ENCODE measurements at places on chromosomes 1 and 21. TPM values are rescaled to one million over a fixed set of nuclear protein-coding genes. Genes with fewer than 3 reads are reported as not detected.

DNA sequence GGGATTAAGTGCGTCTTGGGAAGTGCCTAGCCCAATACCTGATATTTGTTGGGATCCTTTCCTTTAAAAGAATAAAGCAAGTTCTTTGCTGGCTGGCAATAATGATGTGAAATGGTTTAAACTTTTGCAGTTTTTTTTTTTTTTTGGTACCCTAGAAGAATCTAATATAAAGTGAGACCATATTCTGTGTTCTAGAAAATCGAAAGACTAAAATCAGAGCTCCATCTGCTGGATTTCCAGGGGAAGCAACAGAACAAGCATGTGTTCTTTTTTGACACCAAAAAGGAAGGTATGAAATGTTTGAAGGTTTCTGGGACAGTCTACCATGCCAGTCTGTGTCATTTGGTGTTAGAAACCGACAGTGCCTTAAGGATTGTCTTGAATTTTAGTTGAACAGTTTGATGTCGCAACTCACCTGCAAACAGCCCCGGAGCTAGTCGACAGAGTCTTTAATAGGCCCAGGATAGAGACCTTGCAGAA lies 6.4 kb downstream of the UTP11 start:
- H3K27ac ChIP-seq = no peak overlapping the region
- no peak for DNase-seq
- H3K27me3 ChIP-seq = no peaks in the 10 kb centered on the region

DNA sequence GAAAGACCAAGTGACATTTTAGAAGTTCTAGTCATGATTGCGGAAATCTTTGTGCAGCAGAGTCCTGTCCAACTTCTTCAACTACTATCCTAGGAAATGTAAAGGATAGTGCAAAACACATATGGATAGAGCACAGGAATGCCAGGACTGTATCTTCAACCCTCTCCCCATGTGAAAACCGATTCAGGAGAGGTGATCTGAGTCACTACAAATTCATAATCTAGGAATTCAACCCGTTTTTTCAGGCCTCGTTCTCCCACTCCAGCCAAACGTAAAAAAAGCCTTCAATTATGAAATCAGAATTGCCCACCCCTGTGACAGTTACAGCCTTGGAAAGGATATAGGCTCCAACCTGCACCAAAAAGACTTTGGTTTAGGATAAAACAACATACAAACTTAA lies 52.9 kb upstream of the RGS1 start:
- DNase-seq = no peak
- no peak overlapping the region for H3K4me3 ChIP-seq
- no peaks in the 10 kb centered on the region for H3K27me3 ChIP-seq

DNA sequence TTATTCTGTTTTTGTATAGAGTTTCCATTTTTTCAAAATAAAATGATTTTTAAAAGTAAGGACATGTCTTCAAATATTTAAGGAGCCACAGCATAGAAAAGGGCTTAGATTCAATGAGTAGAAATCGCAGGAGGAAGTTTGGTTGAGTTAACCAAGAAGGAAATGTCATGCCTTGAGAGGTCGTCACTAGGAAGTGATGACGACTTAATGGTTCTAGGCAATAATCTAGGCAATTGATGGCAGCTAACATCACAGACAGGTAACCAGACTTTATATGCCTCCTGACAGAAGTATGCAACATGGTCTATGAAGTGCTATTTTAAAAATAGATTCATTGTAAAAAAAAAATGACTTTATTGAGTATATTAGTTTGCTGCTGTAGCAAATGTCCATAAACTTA lies 32.1 kb upstream of the TP53BP2 start:
- DNase-seq = no peak
- no peaks in the 10 kb centered on the region for H3K4me1 ChIP-seq
- no peaks in the 10 kb centered on the region for H3K36me3 ChIP-seq

DNA sequence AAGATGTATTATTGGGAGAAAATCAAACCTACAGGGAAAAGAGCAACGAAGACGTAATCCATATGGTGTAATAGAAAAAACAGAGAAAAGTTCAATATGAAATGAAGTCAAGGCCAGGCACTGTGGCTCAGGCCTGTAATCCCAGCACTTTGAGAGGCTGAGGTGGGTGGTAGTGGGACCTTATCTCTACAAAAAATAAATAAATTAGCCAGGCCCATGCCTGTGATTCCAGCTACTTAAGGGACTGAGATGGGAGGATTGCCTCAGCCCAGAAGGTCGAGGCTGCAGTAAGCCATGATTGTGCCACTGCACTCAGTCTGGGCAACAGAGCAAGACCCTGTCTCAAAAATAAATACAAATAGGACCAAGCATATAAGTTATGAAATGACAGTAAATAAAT lies 11.4 kb downstream of the DESI2 start:
- H3K27me3 ChIP-seq = no peaks in the 10 kb centered on the region
- no peaks in the 10 kb centered on the region for H3K36me3 ChIP-seq
- H3K4me3 ChIP-seq = no peak overlapping the region

DNA sequence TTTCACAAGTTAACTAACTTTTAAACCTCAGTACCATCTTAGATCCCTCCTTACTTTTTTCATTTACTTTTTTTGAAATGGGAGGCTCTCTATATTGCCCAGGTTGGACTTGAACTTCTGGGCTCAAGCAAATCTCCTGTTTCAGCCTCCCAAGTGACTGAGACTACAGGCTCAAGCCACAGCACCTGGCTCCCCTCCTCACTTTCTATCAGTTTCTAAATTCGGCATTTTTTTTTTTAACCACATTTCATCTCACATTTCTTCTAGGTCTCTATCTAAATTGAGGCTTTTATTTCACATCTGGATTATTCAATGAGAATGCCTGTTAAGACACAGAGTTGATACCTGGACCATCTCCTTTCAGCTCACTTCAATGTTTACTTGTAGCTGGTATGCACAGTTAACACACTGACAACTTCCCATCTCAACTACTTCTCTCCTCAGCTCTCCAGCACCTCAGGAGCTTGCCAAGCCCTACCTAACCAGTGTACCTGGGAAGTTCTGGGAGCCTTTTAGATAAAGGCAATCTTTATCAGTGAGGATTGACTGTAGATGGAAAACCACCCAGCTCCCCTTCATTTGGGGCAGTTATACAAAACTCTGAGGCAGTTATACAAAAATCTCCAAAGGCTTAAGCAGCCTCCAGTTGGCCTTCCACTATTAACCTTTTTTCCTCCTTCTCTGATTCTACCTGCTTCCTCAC lies 3.4 kb downstream of the USP33 start:
- H3K4me3 ChIP-seq = no peak overlapping the region
- no peaks in the 10 kb centered on the region for H3K36me3 ChIP-seq
- H3K27me3 ChIP-seq = no peaks in the 10 kb centered on the region
- peaks cover 24% of the 10 kb centered on the region for H3K4me1 ChIP-seq
- DNase-seq = no peak
- no peak overlapping the region for H3K27ac ChIP-seq

DNA sequence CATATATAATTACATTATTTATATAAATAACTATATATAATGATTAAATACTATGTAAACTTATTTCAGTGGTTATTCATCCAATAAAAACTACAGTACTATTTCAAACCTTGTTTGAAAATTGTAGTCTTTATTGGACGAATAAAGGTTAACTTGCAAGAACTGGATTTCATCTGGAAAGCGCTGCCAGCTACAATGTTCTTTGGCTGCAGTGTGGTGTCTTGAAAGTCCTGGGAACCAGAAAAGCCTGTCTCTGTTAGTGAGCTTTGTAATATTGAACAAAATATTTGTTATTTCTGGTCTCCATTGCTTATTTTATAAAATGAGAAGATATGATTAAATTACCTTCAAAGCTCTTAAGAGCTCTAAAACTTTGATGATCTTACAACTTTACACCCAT lies 763.6 kb downstream of the ADGRL2 start:
- no peaks in the 10 kb centered on the region for H3K27me3 ChIP-seq
- no peaks in the 10 kb centered on the region for H3K4me1 ChIP-seq

DNA sequence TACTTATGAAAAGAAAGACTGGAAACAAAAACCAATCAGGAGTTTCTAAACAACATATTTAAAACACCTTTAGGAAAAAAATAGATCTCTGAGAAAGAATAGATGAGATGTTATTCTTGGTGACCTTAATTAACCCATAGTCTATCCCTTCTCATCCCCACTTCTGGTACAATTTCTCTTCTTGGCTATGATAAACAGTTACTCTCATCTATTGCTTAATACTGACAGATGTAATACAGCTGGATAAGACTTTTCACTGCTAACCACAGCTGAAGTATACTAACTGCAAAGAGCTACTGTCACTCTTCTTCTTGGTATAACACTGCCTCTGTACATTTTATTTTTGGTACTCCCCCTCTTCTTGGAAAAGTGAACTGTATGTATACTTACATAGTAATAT lies 15.2 kb downstream of the EXTL2 start:
- no peaks in the 10 kb centered on the region for H3K27me3 ChIP-seq
- DNase-seq = no peak
- H3K36me3 ChIP-seq = no peaks in the 10 kb centered on the region

DNA sequence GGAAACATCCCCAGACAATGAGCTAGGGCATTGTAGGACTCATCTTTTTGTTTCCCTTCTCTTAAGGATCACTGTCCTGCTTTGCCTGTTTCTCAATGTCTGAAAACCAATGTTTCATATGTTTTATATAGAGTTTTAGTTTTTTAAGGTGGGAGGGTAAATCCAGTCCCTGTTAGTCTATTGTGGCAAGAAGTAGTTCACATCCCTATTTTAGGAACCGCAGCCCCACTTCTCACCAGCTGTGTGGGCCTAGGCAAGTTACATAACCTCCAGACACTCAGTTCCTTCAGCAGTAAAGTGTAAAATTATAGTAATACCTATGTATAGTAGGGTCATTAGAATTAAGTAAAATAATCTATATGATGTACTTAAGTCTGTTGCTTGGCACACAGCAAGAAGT lies 105.8 kb upstream of the WLS start:
- no peaks in the 10 kb centered on the region for H3K27me3 ChIP-seq
- no peak overlapping the region for H3K27ac ChIP-seq
- H3K4me1 ChIP-seq = no peaks in the 10 kb centered on the region

Gene PRR9
- not detected for total RNA-seq

Gene CFHR3
- total RNA-seq = 0.61 TPM
